ENCODE measurements at places on chromosomes 11 and 22. TPM values are rescaled to one million over a fixed set of nuclear protein-coding genes. Genes with fewer than 3 reads are reported as not detected.

DNA sequence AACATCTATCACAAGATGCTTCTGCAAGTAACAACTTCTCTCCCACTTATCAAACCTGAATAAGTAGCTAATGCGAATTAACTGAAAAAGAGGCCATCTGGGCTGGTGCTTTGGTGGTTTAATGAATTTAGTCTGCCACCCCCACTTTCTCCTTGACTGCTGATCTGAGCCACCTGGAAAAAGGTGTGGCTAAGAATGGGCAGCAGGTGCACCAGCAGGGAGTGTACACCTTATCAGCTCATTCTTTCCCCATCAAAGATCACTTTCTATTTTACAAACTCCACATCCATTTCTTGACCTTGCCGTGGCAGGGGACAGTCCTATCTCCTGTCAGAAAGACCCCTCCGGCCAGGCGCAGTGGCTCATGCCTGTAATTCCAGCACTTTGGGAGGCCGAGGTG is 6.5 kb downstream of the RFPL3 start:
- H3K4me3 ChIP-seq = no peak overlapping the region
- no peak for DNase-seq
- peaks cover 2% of the 10 kb centered on the region for H3K4me1 ChIP-seq
- H3K27me3 ChIP-seq = peaks cover 8% of the 10 kb centered on the region

UNC93B1 gene
- total RNA-seq = 8.0 TPM

DNA sequence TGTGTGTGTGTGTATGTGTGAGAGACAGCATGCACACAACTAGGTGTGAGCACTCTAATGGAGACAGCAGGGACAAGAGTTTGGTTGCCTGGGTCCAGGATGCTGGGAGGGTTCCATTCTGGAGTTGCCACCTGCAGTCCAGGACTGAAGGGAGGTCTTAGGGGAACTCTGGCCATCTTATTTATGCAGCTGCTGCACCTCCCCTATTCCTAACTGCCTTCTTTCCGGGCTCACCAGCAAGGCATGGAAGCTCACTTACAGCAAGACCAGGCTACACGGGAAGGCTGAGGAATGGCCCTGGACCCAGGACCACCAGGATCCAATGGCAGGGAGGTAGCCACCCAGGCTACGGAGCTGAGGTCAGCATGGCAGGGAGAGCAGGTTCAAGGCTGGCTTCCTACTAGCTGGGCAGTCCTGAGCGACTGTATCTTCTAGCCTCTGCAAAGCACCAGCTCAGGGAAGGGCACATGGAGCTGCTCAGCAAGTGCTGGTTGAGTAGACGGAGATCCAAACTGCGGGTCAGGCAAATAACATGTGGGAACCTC is 42.2 kb upstream of the B3GAT1 start:
- H3K27ac ChIP-seq = no peak overlapping the region
- peaks cover 10% of the 10 kb centered on the region for H3K27me3 ChIP-seq
- H3K36me3 ChIP-seq = no peaks in the 10 kb centered on the region
- no peaks in the 10 kb centered on the region for H3K4me1 ChIP-seq

PDXP gene
- 17.7 TPM for total RNA-seq

GRCh38 chr11:90525962-90526361 is 303.1 kb upstream of the CHORDC1 start:
- H3K36me3 ChIP-seq = no peaks in the 10 kb centered on the region
- no peak for DNase-seq
- H3K27ac ChIP-seq = no peak overlapping the region
- H3K4me3 ChIP-seq = no peak overlapping the region
- no peaks in the 10 kb centered on the region for H3K27me3 ChIP-seq
- peaks cover 2% of the 10 kb centered on the region for H3K4me1 ChIP-seq

CBX6 gene
- total RNA-seq = 38.8 TPM

DNA sequence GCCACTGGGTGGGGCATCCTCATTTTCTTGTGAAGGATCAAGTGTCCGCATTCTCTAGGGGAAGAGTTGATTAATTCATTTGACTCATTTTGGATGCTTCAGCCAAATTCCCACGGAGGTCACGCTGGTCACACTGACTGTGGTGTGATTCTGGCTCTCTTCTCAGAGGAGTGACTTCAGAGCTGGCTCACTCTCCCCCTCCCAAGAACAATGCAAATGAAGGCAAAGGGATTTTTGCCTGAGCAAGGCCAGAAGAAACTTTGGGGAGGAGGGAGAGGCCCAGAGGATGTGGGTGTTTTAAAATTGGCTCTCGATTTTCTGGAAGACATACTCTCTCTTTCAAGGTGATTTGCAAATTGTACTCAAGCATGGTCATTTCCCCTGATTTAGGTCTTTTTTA is 51.1 kb upstream of the LMO2 start:
- no peak overlapping the region for H3K4me3 ChIP-seq
- peaks cover 12% of the 10 kb centered on the region for H3K4me1 ChIP-seq
- no peaks in the 10 kb centered on the region for H3K36me3 ChIP-seq
- peaks cover 3% of the 10 kb centered on the region for H3K27me3 ChIP-seq
- no peak for DNase-seq

GRCh38 chr11:121032546-121032945 is 8.6 kb downstream of the TBCEL start:
- no peaks in the 10 kb centered on the region for H3K27me3 ChIP-seq
- no peak overlapping the region for H3K27ac ChIP-seq
- peaks cover 29% of the 10 kb centered on the region for H3K4me1 ChIP-seq
- H3K36me3 ChIP-seq = peaks cover 1% of the 10 kb centered on the region

DGCR6L gene
- 37.2 TPM for total RNA-seq

PANX3 gene
- total RNA-seq = not detected

GRCh38 chr22:22487869-22488597 is 20.5 kb downstream of the ZNF280B start:
- H3K27me3 ChIP-seq = no peaks in the 10 kb centered on the region
- no peak for DNase-seq
- H3K4me3 ChIP-seq = no peak overlapping the region
- no peak overlapping the region for H3K27ac ChIP-seq
- H3K36me3 ChIP-seq = peaks cover 34% of the 10 kb centered on the region

IFITM10 gene
- total RNA-seq = 1.2 TPM

- no peak overlapping the region for H3K4me3 ChIP-seq
- H3K27me3 ChIP-seq = no peaks in the 10 kb centered on the region
- no peaks in the 10 kb centered on the region for H3K4me1 ChIP-seq
- no peak for DNase-seq
- H3K27ac ChIP-seq = peak overlapping the region; percentile 33
- peaks cover 12% of the 10 kb centered on the region for H3K36me3 ChIP-seq
Observed at GRCh38 chr22:21707677-21708076, 27.9 kb downstream of the YPEL1 start.
